ENCODE measurements at places on chromosomes 2 and 18.
A peak's percentile ranks its signal among the peaks of the same experiment; 100 is the strongest.

GRCh38 chr18:70289351-70290312 lies 787 bp downstream of the SOCS6 start:
- peak; percentile 65 for DNase-seq

DNA sequence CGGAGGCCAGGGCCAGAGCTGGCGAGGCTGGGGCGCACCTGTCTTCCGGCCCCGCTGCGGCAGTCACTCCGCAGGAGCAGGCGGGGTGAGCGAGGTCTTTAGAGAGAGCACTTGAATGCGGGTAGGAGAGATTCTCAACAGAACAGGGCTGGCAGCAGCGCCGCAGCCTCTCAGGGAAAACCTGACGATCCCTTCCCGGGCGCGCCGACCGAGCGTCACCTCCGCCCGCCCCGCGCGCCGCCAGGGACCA lies 526 bp downstream of the PRKRA start:
- DNase-seq = no peak

GRCh38 chr18:2997846-2998564 lies 14.9 kb downstream of the LPIN2 start:
- no peak for DNase-seq

DNA sequence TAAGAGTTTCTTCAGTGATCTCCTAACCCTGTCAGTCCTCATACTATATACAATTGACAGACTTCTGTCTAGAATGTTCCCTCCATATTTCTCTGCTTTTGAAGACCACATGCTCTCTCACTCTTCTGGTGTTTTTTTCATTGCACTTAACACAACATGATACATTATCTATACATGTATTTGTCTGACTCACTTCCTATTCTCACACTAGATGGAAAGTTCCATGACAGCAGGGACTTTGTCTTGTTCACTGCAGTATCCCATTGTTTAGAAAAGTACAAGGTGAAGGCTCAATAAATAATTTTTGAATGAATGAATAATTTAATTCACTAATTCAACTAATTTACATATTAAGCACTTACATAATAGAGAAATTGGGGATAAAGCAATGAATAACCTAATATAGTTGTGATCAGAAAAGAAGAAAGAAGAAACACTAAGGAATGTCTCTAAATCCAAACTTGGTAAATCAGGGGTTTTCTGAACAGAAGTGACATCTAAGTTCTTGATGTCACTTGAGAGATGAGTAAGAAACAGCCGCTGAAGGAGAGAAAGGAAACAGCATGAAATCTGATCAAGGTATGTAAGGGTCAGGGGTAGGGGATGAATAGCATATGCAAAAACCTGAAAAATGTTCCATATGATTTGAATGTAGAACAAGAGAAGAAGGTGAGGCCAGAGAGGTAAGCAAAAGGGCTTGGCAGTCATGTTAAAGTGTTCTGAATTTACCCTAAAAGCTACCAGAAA lies 42.4 kb downstream of the MBD2 start:
- DNase-seq = no peak

DNA sequence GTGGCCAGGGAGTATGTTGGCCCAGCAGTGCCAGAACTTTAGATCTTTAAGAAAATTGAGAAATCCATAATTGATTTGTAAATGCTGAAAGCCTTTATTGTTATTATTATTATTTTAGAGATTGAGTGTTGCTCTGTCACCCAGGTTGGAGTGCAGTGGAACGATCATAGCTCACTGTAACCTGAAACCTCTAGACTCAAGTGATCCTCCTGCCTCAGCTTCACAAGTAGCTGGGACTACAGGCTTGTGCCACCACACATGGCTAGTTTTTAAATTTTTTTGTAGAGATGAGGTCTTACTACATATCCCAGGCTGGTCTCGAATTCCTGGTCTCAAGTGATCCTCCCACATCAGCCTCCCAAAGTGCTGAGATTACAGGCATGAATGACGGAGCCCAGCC lies 143.2 kb upstream of the CCDC68 start:
- no peak for DNase-seq

DNA sequence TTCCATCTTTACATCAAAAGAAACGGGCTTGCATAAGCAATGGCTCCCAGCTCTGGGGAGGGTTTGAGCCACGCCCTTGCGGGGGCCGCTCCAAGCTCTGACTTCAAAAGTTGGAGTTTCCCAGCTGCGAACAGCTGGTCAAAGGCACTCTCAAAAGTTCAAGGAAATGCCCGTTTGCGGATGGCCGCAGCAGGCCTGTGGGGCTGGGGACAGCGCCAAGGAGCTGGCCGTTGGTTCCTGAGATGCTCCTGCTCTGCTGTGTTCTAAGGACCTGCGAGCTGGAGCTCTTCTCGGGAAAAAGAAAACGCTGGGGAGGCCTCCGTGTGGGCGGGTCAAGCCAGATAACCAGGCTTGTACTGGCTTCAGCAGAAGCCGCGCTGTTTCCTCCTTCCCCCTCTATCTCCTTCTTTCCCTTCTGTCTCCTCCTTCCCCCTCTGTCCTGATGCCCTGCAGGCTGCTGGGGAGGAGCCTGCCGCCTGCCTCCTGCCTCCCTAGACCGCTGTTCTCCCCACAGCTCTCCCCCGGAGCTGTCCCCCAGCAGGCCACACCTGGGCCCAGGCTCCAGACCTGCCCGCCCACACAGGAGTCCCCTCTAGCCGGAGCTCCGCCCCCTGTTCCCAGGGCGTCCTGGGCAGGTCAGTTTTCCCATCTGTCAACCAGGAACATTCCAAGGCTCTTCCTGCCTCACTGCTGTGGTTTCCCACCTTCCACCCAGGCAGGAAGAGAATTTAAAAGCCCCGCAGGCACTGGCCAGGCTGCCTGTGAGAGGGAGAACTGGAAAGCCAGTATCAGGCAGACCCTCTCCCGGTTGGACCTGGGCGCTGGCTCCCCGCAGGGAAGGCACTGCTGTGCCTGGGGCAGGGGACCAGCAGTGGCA lies 14.1 kb downstream of the KLF11 start:
- DNase-seq = peak; percentile 89

GRCh38 chr18:8262221-8262620 lies 347.0 kb upstream of the RAB12 start:
- no peak for DNase-seq

DNA sequence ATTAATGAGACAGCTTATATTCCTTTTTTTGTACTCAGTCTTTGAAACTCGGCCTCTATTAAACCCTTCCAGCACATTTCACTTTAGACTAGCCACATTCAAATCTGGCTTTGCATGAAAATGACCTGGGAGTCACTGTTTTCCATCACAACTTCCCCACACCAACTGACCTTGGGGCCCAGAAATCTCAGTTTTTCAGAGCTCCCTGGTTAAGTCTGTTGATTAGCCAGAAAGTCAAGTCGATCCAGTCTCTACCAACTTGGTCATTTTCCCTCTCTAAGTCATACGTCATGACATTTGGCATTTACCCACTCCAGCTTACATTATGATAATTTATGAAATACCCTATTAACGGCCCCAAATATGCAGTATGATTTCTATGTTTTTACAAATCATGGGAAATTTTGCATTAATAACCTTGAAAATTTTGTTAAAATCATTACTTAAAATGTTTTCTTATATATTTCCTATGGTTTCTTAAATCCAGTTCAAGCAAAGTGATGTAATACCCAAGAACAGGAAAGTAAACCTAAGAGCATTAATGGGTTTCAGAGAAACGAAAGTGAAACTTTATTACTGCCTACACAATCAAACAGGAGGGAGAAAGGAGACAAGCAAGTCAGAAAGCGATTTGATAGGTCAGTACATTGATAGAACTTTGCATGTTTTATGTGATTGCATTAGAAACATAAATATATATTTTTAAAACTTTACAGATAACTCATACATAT lies 77.1 kb downstream of the SPATS2L start:
- no peak for DNase-seq

GRCh38 chr2:18637196-18637595 lies 47.8 kb upstream of the NT5C1B start:
- no peak for DNase-seq

DNA sequence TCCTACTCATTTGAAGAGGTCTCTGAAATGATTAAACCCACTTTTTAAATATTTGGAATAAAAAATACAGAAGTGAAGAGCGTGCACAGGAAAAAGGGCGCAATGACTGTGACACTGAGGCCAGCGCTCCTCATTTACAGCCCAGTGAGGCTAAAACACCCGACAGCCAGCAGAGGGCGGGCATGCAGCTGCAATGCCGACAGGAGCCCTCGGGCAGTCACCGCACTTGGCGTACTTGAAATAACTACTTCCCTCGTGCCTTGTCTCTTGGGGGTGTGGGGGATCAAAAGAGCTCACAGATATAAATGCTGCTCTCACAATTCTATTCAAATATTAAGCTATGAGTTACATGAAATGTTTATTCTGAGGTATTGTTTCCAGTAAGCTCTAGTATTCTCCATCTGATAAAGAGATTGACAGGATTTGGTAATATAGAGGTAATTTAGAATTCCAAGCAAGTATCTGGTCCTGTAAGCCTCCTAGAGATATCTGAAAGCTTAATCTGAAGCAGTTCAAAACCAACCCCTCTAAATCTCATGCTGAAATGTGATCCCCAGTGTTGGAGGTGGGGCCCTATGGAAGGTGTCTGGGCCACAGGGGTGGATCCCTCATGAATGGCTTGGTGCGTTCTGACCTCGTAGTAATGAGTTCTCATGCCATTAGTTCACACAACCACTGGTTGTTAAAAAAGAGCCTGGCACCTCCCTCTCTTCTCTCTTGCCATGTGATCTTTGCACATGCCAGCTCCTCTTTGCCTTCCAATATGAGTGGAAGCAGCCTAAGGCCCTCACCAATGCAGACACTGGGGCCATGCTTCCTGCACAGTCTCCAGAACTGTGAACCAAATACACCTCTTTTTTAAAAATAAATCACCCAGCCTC lies 93.6 kb downstream of the ZAP70 start:
- DNase-seq = peak; percentile 87

DNA sequence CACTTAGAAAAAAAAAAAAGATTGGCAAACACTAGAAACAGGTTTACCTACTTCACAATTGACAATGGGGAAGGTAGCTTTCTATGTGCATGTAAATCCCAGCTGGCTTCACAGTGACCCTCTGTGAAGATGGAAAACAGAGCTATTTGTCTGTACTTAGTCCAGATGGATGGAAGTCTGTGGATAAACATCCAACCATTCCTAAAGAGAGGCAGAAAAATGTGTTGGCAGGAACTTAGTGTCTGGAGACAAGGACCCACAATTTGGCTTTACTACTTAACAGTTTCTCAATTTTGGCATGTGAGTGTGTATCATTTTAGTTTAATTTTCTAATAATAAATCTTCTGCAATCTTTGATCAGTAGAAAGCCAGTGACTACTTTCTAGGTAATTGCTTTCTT lies 154.4 kb downstream of the RAD51AP2 start:
- DNase-seq = no peak

GRCh38 chr2:223232896-223233295 lies 180.9 kb downstream of the KCNE4 start:
- DNase-seq = no peak

DNA sequence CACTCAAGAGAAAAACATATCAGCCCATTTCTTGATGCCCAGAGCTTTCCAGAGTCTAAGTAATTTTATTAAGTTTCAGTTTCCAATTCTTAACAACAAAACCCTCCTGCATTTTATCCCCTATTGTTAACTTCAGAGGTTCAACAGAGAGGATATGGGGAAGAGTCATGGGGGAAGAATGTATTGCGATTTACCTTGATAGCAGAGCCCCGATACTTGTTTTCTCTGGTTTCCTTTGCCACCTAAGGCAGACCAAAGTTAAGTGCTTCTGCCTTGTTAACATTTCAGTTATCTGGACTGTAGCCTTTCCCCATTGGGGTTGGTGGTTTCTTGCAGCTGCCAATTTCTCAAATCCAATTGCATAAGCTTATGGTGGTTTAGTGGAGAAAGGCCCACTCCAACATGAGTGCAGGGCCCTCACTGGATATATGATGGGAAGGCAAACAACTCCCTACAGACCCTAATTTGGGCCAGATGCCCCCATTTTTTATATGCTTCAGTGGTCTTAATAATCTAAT lies 82.0 kb upstream of the ITGB6 start:
- no peak for DNase-seq

DNA sequence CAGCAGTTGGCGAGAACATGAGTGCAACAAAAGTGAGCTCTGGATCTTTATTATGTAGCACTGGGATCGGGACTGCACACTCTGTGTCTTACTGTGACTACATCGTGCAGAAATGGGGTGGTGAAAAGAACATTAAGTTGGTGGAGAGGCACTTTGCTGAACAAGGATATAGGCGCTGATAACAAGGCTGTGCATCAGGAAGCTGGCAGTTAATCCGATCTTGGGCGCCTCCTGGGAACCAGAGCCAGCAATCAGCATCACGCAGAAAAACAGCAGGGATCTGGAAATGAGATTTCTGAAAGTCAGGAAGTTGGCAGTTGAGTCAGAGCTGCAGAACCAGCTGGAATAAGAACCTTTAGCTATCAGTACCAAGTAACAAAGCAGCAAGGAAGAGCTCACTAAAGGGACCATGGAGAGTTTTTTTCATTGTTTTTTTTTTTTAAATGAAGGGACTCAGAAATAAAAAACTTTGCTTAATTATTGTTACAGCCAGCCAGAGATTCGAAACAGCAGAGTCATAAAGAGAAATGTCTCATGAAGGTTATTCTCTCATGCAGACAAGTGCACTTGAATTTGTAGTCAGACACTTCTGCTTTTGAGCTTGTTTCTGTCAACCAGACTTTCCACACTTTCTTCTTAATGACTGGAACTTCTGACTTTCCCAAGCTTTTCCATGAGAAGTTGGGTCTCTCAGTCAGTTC lies 22.8 kb upstream of the MYO3B start:
- no peak for DNase-seq

- peak; percentile 38 for DNase-seq
Measured at GRCh38 chr2:177239932-177240630, 24.4 kb downstream of the NFE2L2 start.

- no peak for DNase-seq
Measured at GRCh38 chr18:77376733-77377094, 127.1 kb downstream of the GALR1 start.

- no peak for DNase-seq
Measured at GRCh38 chr18:62537946-62538345, 15.1 kb downstream of the ZCCHC2 start.

DNA sequence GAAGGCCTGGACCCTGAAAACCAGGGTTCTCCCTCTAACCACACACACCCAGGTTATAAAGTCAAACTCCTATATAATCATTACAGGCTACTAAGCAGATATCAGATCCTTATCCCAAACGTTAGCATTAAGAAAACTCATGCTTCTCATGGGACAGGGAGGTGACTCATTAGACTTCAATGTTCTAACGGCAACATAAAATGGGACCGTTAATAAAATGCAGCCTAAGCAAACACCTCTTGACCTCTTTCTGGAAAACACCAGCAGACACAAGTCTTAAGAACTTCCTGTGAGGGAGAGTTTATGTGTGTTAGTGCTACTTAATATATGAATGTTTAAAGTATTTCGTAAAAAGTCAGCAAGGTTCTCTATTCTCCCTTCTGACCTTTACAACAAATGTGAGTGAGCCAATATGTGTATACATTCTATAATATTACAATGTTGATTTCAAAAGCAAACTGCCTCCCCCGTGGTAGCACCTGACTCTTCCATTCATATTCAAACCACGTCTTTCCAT lies 31.7 kb downstream of the LPIN2 start:
- no peak for DNase-seq

GRCh38 chr2:212649646-212650045 lies 111.0 kb upstream of the ERBB4 start:
- no peak for DNase-seq

GRCh38 chr2:821546-821945 lies 129.1 kb upstream of the SNTG2 start:
- DNase-seq = no peak

GRCh38 chr18:48915626-48916425 lies 34.9 kb downstream of the SMAD7 start:
- no peak for DNase-seq

- DNase-seq = no peak
Measured at GRCh38 chr18:23416298-23416697, 36.8 kb upstream of the RIOK3 start.

GRCh38 chr2:37637190-37637860 lies 34.1 kb downstream of the CDC42EP3 start:
- no peak for DNase-seq

Measured in right hindlimb (tissue), 1 donor.